Neural progenitor cell (in vitro differentiated cells): ENCODE measurements at places on chromosomes 4 and X. TPM values are rescaled to one million over a fixed set of nuclear protein-coding genes. Genes with fewer than 3 reads are reported as not detected.

The CXorf49 gene
- total RNA-seq = not detected in 2 replicates

GRCh38 chr4:140790171-140790570 is 34.0 kb upstream of the TBC1D9 start:
- DNase-seq = no peak

- no peak for DNase-seq
Observed at GRCh38 chr4:14404730-14405129, 597.6 kb upstream of the CPEB2 start.

The VSIG4 gene
- not detected in 2 replicates for total RNA-seq

- DNase-seq = peak; percentile 87
Observed at GRCh38 chr4:74874753-74875367, 58.1 kb upstream of the PARM1 start.
